Right lobe of liver (tissue), 6 donors: ENCODE measurements at places on chromosomes 7 and 10. TPM values are rescaled to one million over a fixed set of nuclear protein-coding genes. Genes with fewer than 3 reads are reported as not detected.

The CDHR3 gene
- 8.6 TPM for total RNA-seq

GRCh38 chr10:1166828-1167275, 110.7 kb downstream of the WDR37 start:
- H3K4me3 ChIP-seq, result no peak overlapping the region
- no peaks in the 10 kb centered on the region for H3K36me3 ChIP-seq
- no peaks in the 10 kb centered on the region for H3K27me3 ChIP-seq
- H3K4me1 ChIP-seq, result no peaks in the 10 kb centered on the region

The GPR158 gene
- not detected for total RNA-seq

GRCh38 chr7:92884218-92884617, 47.8 kb upstream of the CDK6 start:
- no peaks in the 10 kb centered on the region for H3K4me1 ChIP-seq
- no peak overlapping the region for H3K27ac ChIP-seq
- DNase-seq, result no peak
